ENCODE measurements at places on chromosomes 2 and 18.

DNA sequence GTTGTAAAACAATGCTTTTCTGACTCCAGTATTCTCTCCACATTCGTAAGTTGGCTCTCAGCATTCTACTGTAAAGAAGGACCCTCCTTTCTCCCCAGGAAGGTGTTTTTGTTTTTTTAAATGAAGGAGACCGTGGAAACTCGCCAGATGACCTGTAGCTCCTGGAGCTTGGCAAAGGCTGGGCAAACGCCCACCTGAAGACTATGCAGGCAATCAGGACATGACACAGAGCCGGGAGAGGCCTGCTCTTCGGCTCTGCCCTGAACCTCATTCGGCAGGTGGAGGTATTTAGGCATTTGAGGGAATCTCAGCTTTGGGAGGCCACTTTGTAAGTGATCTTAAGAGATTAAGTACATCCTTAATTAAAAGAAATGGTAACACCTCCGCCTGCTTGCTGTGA, 17.4 kb downstream of the CASP10 start:
- no peak for DNase-seq

GRCh38 chr18:29594493-29594892, 1417.6 kb upstream of the CDH2 start:
- no peak for DNase-seq

DNA sequence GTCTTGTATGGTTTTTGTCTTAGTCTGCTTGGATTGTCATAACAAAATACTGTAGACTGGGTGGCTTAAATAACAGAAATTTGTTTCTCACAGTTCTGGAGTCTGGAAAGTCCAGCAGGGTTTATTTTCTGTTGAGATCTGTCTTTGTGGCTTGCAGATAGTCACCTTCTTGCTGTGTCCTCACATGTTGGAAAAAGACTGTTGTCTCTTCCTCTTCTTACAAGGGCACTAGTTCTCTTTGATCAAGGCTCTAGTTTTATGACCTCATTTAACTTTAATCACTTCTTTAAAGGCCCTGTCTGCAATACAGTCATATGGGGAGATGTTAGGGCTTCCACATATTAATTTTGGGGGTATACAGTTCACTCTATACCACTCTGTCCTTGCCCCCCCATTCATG, 56.5 kb downstream of the NBEAL1 start:
- no peak for DNase-seq

DNA sequence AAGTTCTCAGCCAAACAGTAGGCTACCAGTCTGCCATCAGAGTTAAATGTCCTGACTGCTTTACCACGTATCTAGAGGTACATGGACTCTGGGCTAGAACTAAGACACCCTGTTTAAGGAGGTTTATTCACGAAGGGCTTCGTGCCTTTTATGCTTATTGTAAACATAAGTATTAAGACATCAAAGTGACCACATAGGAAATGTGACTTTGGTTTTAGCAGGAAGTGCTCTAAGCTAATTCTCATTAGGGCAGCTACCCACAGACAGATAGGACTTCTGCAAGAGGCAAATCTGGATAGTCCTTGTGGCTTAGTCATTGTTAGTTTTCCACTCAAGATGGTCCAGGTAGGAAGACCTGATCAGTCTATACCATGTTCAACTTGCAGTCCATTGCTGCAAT, 233.3 kb upstream of the MGAT5 start:
- no peak for DNase-seq

DNA sequence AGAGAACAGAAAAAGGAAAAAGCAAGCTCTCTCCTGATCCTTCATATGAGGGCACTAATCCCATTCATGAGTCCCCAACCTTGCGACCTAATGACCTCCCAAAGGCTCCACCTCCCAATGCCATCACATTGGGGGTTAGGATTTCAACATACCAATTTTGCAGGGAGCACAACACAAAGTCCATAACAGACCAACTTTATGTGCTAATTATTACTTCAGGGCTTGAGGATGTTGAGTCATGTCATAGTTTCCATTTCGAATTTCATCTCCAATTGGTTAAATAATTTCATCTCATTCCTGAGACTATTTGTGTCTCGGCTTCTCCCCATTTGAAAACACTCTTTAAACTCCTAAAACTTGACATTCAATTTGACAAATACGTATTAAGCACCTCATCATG, 69.9 kb upstream of the KLF7 start:
- DNase-seq: no peak

- DNase-seq: no peak
Observed at GRCh38 chr2:191298306-191298705, 53.1 kb downstream of the MYO1B start.
